Panc1 (cell line): ENCODE measurements at places on chromosomes 3 and 15. TPM values are rescaled to one million over a fixed set of nuclear protein-coding genes. Genes with fewer than 3 reads are reported as not detected.

- no peaks in the 10 kb centered on the region for H3K36me3 ChIP-seq
- no peak overlapping the region for H3K4me3 ChIP-seq
- no peaks in the 10 kb centered on the region for H3K27me3 ChIP-seq
- H3K27ac ChIP-seq = no peak overlapping the region
- DNase-seq = no peak
- no peaks in the 10 kb centered on the region for H3K4me1 ChIP-seq
Measured at GRCh38 chr15:66679657-66680108, 22.4 kb upstream of the SMAD6 start.

GRCh38 chr3:65168547-65168946, 480.7 kb upstream of the ADAMTS9 start:
- no peak for DNase-seq
- no peaks in the 10 kb centered on the region for H3K4me1 ChIP-seq
- H3K4me3 ChIP-seq = no peak overlapping the region
- H3K27me3 ChIP-seq = no peaks in the 10 kb centered on the region
- no peak overlapping the region for H3K27ac ChIP-seq

The DCBLD2 gene
- total RNA-seq = 54.4 TPM

GRCh38 chr3:37262816-37263393, 88.5 kb upstream of the LRRFIP2 start:
- no peaks in the 10 kb centered on the region; the same call in 1 of the 2 replicates for H3K36me3 ChIP-seq
- no peaks in the 10 kb centered on the region for H3K27me3 ChIP-seq
- DNase-seq = no peak

GRCh38 chr3:121096953-121097352, 188.9 kb downstream of the STXBP5L start:
- no peaks in the 10 kb centered on the region for H3K27me3 ChIP-seq
- no peak overlapping the region for H3K4me3 ChIP-seq
- H3K4me1 ChIP-seq = no peaks in the 10 kb centered on the region
- H3K27ac ChIP-seq = no peak overlapping the region
- no peak for DNase-seq

The HDDC3 gene
- 5.3 TPM for total RNA-seq

The KNG1 gene
- 0.23 TPM for total RNA-seq

DNA sequence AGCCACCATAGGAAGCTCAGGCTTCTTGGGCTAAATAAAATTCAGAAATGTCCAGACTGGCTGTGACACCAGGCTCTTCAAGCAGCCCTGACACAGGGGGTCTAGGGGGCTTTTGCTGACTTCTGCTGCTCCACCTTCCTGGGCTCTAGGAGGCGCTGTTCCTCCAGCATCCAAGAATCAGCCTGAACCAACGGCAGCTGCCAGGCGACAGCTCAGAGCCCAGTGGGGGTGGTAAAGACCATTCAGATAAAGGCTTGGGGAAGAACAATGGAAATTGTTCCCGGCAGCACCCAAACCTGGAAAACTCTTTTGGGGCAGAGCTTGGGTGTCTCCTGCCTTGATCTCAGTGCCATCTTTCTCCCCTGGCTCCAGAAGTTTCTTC, 21.6 kb upstream of the PSTPIP1 start:
- peak; percentile 15 for DNase-seq
- peaks cover 7% of the 10 kb centered on the region; the same call in 1 of the 2 replicates for H3K27me3 ChIP-seq
- H3K4me3 ChIP-seq = no peak overlapping the region
- H3K36me3 ChIP-seq = no peaks in the 10 kb centered on the region
- H3K27ac ChIP-seq = no peak overlapping the region
